ENCODE measurements at places on chromosomes 3 and 15.
A peak's percentile ranks its signal among the peaks of the same experiment; 100 is the strongest.

- no peak for DNase-seq
These were observed 130.9 kb upstream of the TNIK start for GRCh38 chr3:171591070-171591469.

DNA sequence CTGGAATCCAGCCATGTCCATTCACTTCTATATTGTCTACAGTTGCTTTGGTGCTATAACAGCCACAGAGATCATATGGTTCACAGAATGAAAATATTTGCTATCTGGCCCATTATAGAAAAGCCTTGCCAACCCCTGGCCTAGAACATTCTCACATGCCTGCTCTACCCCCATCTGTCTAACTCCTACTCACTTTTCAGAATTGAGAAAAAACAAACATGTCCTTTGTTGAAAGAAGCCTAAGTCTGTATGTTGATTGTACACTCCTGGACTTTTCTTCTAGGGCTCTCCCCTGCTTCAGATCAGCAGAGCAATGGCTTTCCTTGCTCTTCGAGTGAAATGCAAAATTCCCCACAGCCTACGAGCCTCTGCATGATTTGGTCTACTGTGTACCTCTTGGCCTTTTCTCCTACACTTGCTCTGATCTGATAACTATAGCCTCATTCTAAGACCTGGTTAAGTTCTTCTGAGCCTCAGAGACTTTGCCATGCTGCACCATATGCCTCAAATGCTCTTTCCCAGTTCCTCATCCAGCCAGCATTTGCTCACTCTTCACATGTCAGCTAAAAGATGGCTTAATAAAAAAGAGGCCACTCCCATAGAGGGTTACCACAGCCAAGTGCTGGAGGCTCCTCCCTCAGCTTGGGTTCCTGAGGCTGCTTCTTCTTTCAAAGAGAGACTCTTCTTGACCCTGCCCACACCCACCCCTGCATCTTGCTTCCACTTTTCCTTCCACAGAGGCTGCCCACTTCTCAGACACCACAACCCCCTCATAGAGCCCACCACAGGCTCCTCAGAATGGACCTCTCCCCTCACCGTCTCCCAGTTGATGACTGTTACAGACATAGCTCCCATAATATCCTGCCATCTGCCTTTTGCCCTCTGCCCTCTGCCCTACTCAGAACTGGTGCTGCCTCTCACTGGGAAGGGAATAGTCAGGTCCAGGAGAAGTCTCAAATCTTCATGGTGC is 22.9 kb upstream of the DCLK3 start:
- no peak for DNase-seq

- DNase-seq = no peak
These were observed 194.3 kb downstream of the NSUN3 start for GRCh38 chr3:94256888-94257813.

DNA sequence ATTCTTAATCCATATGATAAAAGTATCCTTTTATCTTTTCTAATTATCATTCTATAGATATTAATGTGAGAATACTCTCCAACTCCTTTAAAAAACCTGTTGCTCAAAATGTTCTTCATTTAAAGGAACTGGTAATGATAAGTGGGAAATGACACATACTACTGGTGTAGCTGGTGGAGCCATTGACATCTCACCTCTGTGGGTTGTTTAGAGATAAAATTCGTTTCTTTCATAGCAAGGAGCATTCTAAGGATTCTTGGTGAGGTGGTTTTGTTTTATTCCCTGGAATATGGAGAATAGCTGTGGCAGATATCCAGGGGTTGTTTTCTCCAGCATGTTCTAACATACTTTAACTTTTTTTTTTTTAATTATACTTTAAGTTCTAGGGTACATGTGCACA is 299.8 kb upstream of the THBS1 start:
- DNase-seq = no peak

DNA sequence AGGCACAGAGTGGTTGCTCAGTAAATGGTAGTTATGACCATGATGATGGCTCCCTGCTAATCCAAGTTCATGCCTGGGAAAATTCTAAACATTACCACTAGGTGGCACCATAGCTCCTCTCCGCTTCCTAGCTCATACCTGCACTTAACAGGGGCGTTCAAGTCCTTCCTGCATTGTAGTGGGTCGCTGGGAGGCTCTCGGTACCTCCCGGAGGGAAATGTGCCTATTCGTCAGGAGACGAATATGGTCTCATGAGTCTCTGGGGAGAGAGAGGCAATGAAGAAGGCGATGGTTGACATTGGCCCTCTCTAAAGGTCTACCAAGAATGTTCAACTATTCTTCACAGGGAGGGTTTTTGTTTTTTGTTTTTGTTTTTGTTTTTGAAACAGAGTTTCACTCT is 10.9 kb downstream of the MESP1 start:
- DNase-seq = no peak

GRCh38 chr15:39419651-39420050 is 161.2 kb upstream of the THBS1 start:
- no peak for DNase-seq

DNA sequence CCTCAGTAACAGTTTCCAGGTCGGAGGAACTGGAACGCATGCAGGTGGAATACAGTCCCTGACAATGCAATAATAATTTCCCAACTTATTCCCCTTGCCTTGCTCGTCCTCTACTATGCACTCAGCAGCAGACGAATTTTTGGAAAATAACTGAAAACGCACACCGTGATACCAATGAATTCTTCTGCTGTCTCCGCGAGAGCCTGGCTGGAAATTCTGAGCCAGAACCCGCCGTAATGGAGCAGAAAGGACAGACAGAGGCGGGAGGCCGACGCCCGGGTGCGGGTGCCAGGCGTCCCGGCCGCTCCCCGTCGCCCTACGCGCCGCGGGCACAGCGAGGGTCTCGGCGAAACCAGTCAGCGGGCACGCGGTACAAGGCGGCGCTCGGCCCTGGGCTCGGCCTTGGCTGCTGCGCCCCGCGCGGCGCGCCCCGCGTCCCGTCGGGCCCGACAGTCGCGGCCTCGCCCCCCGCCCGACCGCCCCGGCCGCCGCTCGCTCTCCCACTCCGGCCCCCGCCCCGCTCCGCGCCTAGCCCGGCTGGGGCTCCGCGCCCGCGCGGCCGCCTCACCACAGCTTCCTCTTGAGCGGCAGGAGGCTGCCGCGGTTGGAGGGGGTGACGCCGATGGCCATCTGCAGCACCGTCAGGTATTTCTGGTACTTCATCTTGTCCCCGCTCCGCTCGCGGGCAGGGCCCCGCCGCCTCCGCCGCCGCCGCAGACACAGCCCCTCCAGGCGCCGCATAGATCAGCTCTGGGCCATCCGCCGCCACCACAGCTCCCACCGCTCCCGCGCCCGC is 114.5 kb upstream of the GOLGA8J start:
- peak; percentile 65 for DNase-seq

DNA sequence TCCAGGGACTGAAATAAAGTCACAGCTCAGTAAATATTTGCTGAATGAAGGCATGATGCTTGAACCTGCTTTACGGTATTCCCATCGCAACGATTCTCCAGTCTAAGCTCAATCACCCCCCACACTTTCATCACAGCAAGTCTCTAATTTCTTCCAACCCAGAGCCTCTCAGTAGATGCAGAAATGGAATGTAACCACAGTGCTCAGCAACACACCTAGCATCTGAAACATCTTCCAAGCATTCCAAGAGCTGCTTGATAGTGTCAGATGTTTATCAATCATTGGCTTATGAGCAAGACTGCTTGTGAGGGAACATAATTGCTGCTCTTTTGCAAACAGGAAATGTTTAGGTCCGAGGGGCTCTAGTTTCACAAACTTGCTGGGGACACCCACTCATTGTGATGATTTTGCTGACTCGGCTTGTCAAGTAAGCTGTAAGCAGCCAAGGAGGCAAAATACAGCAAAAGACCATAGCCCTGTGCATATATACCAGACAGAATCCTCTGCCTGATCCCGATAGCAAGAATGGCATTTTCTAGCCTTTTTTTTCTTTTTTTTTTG is 751.2 kb downstream of the NR2F2 start:
- DNase-seq = no peak

- DNase-seq = no peak
These were observed 161.0 kb upstream of the CTDSPL start for GRCh38 chr3:37700466-37701248.

DNA sequence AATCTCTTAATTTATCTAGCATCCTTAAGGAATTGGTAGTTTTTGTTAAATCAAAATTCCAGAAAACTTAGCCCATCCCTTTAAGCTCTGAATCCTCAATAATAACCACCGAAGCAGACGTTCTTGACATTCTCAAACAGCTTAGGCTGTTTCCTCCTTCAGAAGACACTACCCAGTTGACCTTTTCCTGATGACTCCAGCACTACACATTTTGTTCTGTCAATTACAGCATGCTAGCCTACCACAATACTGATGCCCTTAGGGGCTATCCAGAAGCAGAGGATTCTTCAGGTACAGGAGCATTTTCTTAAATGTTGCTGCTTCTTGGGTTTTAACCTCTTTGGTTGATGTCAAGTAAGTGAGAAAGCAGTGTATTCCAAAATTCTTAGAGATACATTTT is 33.4 kb downstream of the ETV5 start:
- DNase-seq = no peak

GRCh38 chr3:67176396-67176795 is 178.3 kb downstream of the KBTBD8 start:
- no peak for DNase-seq

GRCh38 chr3:108024146-108024850 is 66.5 kb downstream of the CD47 start:
- DNase-seq = no peak

DNA sequence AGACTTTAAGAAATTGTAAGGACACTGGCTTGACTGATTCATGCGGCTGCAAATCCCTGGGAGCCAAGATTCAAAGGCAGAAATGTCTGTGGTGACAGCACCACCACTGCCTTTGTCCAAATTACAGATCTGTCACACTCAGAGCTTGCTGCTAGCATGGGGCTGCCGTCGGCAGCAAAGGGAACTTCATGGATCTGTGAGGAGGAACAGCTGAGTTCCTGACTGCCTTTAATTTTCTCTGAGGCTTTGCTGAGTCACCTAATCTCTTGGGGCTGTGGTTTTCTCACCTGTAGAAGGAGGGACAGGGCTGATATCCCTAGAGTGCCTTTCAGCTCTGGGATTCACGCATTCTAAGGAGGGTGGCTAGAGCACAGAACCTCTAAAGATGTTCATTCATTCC is 4.1 kb upstream of the PAK6 start:
- no peak for DNase-seq

- no peak for DNase-seq
These were observed 1.7 kb downstream of the DYNC1LI1 start for GRCh38 chr3:32568953-32569352.

DNA sequence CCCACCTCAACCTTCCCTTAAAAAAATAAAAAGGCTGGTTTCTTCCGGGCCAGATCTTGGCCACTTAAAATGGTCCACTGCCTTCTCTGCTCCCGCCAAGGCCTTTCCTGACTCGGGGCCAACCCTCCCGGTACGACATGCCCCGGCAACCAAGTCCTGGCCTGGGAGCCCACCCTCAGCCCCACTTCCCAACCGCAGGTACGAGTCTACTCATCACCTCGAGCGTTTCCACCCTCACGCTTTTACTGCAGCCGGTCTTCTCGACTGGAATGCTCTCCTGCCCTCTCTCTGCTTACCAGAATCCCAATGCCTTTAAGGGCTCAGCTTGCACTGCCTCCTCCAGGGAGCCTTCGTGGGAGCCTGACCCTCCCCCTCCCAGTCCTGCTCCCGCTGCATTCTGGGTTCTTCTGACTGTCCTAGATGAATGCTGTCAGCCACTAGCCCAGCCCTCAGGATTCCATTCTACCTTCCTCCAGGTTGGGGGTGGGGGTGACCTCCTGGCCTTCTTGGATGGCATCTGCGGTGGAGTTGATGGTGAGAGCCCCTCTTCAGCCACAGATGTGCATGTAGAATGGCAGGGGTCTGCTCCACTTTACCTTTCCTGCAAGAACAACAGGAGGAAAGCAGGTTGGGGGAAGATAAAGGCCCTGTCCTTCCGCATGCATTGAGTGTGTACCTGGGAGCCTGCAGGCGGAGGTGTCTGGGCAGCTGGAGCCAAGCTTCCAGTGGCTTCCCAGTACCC is 1.1 kb upstream of the CSRNP1 start:
- DNase-seq = no peak

DNA sequence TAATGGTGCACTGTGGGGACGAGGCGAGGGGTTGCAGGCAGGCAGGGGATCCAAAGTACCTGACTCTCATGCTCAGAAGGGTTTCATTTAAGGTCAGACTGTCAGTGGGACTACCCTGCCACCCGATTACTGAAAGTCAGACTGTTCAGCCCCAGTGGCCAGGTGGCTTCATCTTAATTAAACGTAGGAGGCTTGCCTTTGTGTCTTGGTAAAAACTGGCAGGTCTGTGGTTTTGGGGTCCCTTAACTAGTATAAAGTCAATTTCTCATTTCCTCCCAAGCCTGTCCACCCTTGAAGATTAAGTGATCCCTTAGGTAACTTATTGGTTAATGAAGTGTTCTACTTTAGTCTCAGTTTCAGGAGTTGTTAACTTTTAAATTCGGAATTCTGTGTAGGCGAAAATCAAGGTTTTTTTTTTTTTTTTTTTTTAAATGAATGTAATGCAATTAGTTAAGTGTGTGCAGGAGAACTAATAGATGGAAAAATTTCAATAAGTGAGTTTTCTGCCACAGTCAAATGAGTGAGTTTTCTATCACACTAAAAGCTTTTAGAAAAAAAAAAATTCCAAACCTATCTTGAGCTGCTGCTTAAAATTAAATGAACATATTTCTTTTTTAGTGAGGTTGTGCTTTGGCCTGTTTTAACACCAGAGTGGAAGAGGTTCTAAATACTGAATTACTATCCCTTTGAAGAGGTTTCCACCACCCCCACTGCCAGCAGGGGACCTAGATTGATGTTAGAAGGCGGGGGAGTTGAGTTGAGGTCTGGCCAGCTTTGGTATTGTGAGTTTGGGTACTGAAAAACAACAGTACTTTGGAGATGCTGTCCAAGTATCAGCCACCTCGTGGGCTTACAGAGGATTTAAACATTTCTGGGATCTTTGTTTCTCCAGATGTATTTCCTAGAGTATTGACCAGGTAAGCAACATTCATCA is 15.2 kb downstream of the ITPR1 start:
- DNase-seq = no peak

- no peak for DNase-seq
These were observed 26.0 kb downstream of the UBE2E1 start for GRCh38 chr3:23831517-23832394.

DNA sequence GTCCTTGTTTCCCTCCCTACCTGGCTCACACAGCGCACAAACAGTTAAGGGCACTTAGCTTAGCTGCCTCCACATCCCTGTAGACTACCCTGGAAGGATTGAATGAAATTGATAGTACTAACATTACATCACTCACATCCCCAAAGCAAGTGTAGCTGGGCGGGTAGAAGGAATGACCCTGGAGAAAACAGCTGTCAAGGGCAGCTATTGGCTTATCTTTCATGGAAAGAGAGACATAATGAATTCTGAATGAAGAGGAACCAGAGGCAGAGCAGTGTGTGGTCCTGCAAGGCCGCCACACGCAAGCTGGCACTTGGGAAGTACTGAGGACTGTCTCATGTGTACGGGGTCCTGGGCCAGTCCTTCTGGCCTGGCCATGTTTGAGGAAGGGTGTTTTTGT is 369.6 kb upstream of the RGMA start:
- DNase-seq = no peak

- DNase-seq = no peak
These were observed 61.1 kb downstream of the MLH1 start for GRCh38 chr3:37054370-37054769.

GRCh38 chr15:23447107-23447500 is at the start of gene GOLGA6L2:
GOLGA6L2 (minus strand) TSS chr15:23447243; CDS start chr15:23447181, 62 bp downstream.
- no peak for DNase-seq

GRCh38 chr3:83868909-83869567 is 1089.8 kb upstream of the CADM2 start:
- no peak for DNase-seq

- no peak for DNase-seq
These were observed 66.0 kb upstream of the ARL8B start for GRCh38 chr3:5056111-5056391.

All from left forelimb (tissue), 1 donor.